Activated T-helper 1 cell treated with anti-CD3 and anti-CD28 coated beads, Interleukin-2, amount 50 U/mL, for 16 hours (primary cell): ENCODE measurements at places on chromosomes 7 and 10.

GRCh38 chr7:148044173-148044572 lies 546.4 kb upstream of the C7orf33 start:
- no peak for DNase-seq

DNA sequence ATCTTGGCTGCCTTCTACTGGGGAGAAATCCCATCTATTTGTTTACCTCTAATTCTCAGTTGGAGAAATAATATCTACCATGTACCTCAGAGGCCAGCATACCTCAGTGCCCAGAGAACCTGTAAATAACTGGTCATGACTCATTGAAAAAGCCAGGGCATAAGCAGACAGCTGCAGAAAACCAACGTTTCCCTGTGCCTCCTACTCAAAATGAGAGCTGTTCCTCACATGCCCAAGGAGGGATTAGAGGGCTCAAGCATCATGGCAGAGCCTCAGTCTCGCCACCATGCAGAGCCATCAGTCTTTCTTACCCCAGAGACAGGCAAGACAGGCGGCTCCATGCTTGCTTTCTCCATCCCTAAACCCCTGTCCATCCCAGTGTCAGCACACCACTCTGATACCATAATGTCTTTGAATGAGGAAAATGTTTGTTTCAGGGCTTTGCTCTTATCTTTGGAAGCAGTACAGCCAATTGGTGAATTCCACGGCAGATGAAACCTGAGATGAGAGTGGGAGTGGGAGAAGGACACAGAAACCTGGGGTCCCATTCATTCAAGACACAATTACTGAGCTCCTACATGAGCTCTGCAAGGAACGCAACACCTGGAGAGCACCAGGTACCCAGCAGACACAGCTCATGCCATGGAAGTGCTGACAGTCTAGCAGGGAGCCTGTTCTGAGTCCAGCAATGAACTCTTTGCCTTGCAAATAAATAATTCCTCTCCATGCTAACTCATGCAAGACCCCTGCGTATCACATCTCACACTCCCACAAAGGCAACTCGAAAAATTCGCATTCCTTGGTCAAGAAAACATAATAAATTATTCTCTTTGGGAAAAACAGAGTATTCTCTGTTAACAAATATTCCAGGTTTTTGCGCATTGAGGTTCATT lies 21.1 kb downstream of the PON1 start:
- DNase-seq: no peak

DNA sequence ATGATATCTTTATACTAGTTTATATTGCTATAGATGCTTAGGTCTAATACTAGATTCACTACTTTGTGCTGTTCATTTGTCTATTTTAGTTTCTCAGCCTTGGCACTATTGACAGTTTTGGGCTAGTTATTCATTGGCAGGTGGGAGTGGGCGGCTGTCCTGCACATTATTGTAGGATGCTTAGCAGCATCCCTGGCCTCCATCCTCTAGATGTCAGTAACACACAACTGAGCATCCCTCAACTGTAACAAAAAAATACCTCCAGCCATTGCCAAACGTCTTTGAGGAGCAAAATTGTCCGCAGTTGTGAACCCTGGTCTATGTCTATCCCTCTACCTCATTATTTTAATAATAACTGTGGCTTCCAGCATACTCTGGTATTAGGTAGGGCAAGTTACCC lies 34.4 kb upstream of the PNLIP start:
- no peak for DNase-seq

- DNase-seq: no peak
Observed at GRCh38 chr7:18831943-18832342, 285.5 kb downstream of the TWIST1 start.

DNA sequence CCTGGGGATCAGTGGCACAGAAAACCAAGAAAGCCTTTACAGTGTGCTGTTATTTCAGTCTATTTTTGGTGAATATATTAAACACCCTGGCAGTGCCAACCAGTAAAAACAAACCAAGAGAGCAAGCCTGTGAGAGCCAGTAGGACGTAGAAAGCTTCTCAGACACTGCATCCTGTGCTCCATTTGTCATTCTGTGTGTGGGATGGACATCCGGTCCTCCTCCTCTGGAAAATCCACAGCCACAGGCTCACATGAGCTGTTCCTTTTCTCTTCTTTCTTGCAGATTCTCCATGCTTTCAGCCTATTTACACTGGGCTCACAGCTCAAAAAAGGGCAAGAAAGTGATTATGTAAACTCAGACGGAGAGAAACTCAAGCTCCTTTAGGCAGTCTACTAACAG lies 119.7 kb upstream of the YAE1 start:
- no peak for DNase-seq

GRCh38 chr7:13201628-13202027 lies 514.2 kb downstream of the ARL4A start:
- no peak for DNase-seq

GRCh38 chr7:140304191-140304799 lies 94.0 kb downstream of the SLC37A3 start:
- no peak for DNase-seq

GRCh38 chr7:21923658-21924057 lies 22.0 kb downstream of the CDCA7L start:
- no peak for DNase-seq

DNA sequence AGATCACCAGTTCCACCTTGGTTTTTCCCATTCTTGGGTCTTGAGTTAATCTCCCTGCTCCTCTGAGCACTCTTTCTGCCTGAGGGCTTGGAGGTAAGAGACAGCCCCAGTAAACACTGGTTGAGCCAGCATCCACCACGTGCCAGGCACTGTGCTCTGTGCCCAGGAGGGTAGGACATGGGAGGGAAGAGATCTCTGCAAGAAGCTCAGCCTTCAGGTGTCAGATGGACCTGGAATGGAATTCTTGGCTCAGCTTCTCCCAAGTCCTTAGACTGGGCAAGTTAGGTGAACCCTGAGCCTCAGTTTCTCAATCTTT lies 2.5 kb downstream of the ZYX start:
- no peak for DNase-seq

DNA sequence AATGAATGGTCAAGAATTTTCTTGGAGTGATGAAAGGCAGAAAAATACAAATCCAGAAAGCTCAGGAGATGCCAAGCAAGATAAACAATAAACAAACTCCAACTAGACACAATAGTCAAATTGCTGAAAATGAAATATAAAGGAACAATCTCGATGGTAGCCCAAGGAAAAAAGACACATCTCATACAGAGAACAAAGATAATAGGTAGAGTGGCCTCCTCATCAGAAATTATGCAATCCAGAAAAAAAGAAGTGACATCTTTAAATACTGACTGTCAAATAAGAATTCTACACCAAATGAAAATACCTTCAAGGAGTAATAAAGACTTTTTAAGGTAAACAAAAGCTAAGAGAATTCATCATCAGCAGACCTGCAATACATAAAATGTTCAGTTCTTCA lies 150.4 kb downstream of the ANK3 start:
- no peak for DNase-seq
